Iris pigment epithelial cell (primary cell): ENCODE measurements at places on chromosomes 11 and 22.

GRCh38 chr11:10568486-10568941 lies at the start of gene LYVE1:
LYVE1 (minus strand) TSS chr11:10568665; CDS start chr11:10568532, 133 bp downstream.
- peak; percentile 15 for DNase-seq

GRCh38 chr22:19109198-19110063 lies 12.8 kb downstream of the DGCR2 start:
- peak; percentile 91 for DNase-seq

DNA sequence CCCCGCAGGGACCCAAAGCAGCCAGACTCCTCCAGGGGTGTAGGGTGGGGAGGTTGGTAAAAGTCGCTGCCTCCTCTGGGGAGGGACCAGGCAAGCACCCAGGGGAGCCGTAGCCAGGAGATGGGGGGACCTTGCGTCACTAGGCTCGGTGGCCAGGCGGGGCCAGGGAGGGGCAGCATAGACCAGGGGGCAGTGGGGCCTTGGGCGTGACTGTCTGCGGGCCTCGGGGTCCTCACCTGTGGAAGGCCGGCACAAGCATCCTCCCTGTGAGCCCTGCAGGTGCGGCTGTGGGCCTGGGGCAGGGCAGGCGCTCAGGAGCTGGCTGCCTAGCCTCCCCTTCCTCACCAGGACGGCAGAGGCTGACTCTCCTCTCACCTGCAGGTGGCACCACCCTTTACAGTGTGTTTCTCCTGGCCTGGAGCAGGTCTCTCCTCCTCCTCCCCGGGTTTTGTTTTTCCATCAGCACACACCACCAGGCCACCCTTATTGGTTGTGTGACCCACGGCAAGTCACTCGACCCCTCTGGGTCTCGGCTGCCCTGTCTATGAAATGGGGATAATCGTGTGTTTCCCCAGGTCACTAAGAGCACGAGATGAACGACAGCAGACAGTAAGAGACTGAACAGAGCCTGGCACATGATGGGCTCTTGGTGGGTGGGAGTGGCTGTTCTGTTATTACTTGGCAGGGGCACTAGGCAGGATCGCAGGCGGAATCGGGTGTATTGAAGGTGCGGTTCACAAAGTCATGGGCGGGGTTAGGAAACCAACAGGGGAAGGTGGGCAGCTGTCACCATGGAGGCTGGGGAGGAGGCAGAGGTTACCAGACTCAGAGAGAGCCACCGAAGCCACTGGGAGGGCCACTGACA lies 52.7 kb downstream of the FLRT1 start:
- DNase-seq, result no peak

- DNase-seq, result peak; percentile 52
Observed at GRCh38 chr11:59802639-59803176, 7.9 kb downstream of the MRPL16 start.

DNA sequence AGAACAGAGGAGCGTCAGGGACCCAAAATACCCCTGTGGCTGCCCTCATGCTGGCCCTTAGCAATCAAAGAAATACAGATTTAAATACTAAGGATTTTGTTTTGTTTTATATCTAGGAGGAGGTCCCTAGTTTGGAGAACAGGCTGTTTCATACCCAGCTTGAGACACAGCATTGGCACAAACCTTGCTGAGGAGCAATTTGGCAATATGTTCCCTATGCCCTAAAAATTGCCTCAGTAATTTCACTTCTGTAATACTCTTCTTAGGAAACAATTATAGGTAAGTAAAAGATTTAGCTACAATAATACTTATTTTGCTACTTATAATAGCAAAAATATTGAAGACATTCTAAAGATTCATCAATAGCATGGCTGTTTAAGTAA lies 37.0 kb downstream of the TSKU start:
- no peak for DNase-seq

DNA sequence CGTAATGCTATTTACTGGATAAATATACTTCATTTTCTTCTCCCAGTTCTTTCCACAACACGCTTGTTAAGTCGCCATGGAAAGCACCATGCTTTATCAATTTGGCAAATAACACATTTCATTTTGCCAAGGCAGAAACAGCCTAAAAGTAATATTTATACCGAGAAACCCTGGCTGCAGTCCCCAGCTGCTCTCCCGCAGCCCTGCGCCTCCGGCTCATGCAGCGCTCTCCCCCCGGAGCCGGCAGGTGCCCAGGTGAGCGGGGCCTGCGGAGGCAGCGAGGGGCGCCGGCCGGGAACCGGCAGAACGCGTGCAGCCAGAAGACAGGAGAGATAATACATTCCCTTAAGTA lies 681 bp upstream of the ARHGEF12 start:
- DNase-seq, result peak; percentile 30

DNA sequence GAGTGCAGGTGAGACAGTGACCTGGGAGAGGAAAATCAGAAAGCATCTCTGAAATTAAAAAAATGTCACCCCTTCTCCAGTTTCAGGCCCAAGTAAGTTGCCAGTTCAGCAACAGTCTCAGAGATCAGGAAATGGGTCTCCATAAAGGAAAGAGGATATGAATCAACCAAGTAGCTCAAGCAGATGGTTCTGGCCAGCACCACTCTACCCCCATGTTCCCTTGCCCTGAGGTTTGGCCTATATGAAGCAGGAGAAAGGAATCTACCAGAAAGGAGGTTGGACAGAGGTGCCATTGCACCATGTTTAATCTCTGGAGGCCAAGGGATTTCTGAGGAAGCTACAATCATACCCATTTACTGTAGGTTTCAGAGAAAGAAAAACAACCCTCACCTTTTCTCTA lies 7.7 kb downstream of the FZD4 start:
- peak; percentile 76 for DNase-seq

DNA sequence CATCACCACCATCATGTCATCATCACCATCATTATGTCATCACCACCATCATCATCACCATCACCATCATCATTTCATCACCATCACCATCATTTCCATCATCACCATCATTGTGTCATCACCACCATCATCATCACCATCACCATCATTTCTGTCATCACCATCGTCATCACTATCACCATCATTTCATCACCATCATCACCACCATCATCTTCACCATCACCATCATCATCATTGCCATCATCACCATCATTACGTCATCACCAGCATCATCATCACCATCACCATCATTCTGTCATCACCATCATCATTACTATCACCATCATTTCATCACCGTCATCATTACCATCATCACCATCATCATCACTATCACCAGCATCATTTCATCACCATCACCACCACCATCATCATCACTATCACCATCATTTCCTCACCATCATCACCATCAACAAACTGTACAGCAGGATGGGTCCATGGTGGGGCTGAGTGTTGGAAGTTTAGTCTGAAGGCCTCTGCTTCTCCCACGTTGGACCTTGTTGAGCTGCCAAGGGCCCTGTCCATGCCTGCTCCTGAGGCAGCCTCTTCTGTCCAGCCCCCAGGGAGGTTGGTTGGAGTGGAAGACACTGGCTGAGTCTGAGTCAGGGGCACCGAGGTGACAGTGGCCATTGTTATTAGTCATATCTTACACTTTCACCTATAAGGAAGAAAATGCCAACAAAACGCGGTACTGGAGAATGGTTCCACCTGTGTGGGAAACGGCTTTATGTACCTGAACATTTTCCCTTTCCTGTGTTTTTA lies 247.1 kb downstream of the TBC1D22A start:
- DNase-seq, result no peak

DNA sequence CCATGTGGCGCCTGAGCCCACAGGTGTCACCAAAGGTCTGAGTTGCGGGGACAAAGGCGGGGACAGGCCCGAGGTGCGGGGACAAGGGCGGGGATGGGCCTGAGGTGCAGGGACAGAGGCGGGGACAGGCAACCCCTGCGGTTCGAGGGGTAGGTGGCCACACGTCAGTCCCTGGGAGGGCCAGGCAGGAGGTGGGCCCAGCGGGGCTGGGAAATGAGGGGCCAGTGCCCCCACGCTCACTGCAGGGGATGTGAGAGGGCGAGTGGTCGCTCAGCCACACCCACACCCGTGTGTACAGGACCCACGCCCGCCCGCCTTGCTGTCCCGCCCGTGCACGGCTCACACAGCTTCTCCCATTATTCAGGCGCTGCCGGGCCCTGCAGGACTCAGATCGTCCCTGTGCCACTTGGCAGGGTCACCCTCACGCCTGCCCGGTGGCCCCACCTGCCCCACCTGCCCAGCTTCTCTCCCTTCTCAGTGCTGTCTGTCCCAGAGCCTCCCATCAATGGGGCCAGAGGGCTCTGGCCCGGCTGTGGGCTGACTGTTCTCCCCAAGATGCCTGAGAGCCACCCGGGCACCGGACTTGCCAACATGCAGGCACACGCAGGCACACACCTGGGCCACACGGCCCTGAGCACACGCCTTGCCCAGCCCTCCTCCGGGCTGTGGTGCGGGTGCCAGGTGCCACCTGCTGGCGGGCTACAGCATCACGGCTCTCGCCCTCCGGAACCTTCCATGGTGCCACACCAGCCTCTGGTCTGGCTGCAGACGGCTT lies 14.2 kb upstream of the MUC6 start:
- DNase-seq, result peak; percentile 51

DNA sequence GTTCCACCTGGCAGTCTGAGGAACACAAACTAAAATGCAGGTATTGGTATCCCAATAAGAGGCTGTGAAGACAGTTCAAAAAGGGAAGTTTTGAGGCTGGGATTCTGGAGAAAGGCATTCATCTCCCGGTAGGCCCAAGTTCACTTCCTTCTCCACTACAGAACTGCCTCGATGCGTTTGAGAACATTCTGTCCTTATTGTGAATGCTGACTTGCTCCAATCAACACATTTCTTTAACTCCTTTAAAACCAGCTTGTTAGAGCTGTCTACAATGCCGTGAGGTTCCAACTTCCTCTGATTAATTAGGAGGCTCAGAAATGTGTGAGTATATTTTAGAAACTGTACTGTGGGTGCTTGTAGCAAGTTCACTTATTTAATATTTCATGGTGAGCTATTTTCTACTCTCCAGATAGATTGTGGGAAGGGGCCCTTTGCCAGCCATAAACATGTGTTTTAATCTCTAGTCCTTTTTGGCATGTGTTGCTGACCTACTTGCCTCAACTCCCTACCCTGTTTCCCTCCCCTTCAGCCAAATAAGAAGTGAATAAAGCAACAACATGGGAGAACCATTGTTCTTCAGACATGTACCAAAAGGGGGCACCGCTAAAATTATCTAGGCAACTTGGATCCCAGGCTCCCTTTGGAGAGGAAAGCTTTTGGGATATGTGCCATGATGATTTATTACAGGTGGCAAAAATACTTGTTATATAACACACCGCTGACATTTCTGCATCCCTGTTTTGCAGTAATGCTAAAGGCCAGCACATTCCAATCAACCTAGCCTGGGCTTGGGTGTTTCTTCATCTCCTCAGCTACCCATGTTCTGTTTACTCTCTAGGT lies 245.6 kb downstream of the BLID start:
- no peak for DNase-seq

GRCh38 chr22:23692598-23693291 lies 1.9 kb downstream of the RGL4 start:
- DNase-seq, result no peak

GRCh38 chr11:11318961-11319360 lies 34.1 kb downstream of the CSNK2A3 start:
- no peak for DNase-seq

DNA sequence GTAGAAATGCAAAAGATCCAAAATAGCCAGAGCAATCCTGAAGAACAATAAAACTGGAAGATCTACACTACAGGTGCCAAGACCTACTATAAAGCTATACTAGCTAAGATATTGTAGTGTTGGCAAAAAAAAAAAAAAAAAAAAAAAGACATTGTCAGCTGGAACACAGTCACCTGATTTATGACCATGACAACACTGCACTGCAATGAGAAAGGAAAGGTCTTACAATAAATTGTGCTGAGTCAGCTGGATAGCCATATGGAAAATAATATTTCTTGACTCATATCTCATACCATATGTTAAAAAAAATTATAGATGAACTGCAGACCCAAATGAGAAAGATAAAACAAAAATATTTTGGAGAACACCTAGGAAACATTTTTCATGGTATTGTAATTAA lies 3.1 kb upstream of the PANX3 start:
- DNase-seq, result no peak

- DNase-seq, result no peak
Observed at GRCh38 chr22:29998627-29999384, 81.5 kb upstream of the HORMAD2 start.

DNA sequence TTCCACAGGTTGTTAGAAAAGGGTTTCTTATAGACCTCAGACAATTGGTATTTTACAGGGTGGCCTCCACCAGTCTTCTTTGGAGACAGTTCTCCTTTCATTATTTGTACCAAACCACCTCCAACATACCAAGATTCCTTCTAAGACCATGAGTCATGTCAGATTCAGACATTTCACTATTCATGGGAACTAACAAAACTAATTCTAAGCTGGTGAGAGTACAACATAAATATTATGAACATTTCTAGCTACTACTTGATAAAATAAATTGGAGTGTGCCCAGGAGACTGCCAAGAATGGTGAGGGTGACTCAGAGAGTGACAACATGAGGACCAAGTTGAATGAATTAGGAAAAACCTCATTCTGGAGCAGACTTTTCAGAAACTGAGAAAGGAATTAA lies 494.6 kb upstream of the LRRC4C start:
- no peak for DNase-seq

DNA sequence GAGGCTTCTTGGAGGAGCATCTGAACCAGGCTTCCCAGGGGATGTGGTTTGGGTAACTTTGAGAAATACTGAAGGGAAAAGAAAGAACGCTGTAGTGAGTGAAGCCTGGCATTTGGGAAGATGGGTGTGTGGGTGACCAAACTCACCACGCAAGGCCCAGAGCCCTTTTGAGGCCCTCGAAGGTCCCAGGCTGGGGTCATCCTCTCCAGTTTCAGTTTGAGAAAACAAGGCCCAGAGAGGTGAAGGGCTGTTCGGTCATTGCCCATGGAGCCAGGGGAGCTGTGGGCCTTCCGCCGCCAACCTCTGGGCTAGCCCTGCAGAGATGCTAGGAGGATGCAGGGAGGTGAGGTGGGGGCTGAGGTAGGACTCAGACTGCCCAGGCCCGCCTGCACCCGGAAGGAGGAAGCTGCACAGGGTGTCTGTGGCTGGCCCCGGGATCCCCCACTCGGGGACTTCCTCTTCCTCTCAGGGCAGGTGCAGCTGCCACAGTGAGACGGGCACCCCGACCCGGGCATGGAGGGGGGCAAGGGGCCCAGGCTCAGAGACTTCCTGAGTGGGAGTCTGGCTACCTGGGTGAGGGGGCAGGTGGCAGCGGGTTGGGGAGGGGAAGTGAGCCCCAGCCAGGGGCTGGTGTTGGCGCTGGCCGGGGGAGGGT lies at the start of gene CCDC88B:
Gene CCDC88B (plus strand): TSS at position 451 of the 655 bp plus-strand sequence. CDS start 63 bp downstream, at position 514.
- no peak for DNase-seq
